ENCODE measurements at places on chromosomes 12 and 14.

DNA sequence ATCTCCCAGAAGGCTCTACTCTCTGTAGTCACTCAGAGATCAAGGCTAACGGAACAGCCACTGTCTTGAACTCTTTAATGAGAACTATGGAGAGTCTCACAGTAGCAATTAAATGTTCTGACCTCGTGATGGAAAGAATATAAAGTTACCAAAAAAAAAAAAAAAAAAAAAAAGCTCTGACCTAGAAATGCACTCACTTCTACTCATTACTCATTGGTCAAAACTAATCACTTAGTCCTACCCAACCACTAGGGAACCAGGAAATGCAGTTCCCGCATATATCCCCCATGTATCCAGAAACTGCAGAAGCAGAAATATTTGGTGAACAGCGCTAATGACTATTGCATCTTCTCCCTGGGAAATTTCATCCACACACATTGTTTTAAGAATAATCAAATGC is 29.5 kb upstream of the C12orf76 start:
- no peak for DNase-seq

GRCh38 chr14:90661866-90662265 is 154.4 kb downstream of the TTC7B start:
- DNase-seq: no peak

DNA sequence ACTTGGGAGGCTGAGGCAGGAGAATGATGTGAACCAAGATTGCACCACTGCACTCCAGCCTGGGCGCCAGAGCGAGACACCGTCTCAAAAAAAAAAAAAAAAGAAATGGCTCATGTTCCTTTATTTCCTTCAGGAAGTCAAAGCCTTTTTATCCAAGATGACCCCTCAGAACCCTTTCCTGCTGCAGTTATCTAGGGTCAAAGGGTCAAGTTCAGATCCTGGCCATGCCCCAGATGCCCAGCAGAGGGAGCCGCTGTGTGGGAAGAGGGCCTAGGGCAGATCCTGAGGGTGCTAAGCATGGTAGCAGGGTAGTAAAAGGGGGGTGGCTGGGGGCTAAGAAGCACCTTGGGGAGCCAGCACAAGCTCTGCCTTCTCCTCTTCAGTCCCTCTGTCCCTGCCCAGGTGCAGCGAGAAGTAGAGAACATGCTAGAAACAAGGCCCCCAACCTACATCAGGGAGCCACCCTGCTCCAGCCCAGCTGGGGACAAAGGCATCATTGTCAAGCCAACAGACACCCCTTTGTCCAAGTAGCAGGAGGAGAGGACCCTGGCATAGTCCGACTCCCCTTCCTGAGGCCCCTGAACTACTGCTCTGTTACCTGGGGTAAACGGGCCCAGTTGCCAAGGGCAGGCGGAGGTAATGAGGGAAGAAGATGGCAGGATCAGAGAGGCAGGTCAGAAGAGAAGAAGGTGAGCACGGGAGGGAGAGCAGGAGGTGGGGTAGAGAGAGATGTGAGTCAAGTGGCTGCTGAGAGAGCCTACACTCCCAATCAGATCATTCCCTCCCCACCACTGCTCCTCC is 6.5 kb downstream of the NFE2 start:
- DNase-seq: peak; percentile 90

GRCh38 chr14:81550001-81550637 is 16.5 kb upstream of the SEL1L start:
- DNase-seq: no peak

DNA sequence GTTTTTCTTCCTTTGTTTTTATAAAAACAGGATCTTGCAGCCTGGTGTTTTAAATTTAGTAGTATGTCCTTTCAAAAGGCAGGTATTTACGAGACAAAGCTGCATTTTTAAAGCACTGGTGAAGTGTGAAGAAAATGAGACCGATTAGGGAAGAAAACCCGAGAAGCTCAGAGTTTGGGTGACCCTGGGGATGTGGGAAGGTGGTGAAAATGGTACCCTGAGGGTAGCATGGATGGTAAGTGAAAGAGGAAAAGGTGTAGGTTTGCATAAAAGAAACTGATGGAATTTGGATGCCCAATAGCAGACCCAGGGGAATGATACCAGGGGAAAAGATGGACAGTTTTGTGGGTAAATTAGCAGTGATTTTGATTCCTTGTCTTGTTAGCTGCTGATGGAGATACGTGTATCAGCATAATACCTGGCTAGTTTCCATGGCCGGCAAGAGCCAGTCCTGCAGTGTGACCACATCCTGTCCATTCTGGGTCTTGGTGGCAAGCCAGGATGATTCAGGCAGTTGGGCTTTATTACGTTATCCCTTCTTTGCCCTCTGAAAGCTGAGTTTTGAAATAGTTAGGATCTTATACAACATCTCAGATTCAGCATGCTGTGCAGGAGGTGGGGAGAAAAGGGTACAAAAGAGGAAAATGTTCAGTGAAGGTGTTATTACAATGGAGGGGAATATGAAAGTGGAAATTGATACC is 8.9 kb downstream of the BICD1 start:
- DNase-seq: peak; percentile 34

- no peak for DNase-seq
Measured at GRCh38 chr12:70549340-70550179, 87.7 kb downstream of the PTPRB start.

GRCh38 chr12:14264778-14265177 is 100.7 kb upstream of the ATF7IP start:
- peak; percentile 88 for DNase-seq

DNA sequence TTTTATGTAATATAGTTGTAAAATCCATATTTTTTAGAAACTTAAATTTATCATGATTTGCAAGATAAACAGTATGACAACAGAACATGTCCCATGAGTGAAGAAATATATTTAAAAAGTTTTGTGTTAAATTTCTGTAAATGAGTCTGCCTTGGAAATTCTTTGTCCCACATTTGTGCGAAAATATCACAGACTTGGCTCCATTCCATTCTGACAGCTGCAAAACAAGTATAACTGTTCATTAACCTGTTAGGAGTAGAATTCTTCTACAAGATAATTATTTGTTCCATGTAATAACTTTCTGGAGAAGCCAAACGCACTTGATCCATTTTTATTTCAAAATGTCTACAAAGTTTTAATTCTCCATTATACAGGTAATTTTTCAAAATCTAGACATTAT is 37.9 kb downstream of the MDM1 start:
- no peak for DNase-seq

- DNase-seq: no peak
Measured at GRCh38 chr12:102920271-102920670, 3.2 kb upstream of the PAH start.

GRCh38 chr12:120668868-120669840 is 17.8 kb upstream of the MLEC start:
- no peak for DNase-seq

DNA sequence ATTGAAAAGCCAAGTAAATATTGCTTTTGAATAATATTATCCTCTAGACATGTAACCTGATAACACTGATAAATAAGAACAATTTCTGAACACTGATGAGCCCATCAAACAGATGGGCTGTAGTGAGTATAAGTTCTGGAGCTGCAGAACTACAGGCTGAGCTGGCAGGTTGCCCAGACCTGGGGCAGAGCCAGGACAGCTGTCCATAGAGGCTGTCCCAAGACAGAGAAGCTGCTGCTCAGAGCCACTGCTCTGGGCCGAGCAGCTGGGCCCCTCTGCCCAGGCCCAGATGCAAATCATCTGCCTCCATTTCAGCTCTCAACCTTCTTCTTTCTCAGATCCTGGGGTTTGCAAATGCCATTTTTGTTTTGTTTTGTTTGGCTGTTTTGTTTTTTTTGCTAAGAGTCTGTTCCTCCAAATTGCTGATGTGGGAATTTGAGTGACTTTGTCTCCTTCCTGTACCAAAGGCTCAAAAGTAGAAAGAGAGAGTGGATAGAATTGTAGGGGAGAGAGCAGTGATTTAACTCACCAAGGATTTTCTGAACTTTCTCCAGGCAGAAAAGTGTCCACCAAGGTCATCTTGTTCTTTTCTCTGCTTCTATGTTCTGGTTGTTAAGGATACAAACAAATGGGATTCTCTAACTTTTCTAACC is 4.0 kb upstream of the TESPA1 start:
- no peak for DNase-seq

GRCh38 chr12:25501549-25501948 is 51.5 kb downstream of the LMNTD1 start:
- no peak for DNase-seq

- DNase-seq: peak; percentile 46
Measured at GRCh38 chr14:97021001-97021400, 223.8 kb downstream of the VRK1 start.

GRCh38 chr14:89616852-89617341 is 199.9 kb upstream of the FOXN3 start:
- DNase-seq: no peak

DNA sequence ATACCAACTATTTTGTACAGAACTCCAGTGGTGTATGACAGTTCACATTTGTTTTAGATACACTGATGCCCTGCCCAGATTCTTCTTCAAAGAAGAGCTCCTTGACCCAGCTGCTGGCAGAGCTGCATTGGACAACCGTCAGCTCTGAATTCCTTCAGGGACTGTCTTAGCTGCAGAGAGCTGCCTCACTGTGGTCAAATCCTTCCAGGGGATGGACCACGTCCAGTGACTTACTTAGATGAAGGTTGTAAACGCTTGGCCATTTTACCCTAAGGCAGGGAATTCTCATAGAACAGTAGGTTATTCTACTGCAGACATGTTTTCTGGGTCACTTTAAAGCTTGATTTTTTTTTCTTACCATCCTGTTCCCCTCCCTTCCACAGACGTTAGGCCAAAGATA is 905.0 kb upstream of the ATXN7L3B start:
- no peak for DNase-seq

DNA sequence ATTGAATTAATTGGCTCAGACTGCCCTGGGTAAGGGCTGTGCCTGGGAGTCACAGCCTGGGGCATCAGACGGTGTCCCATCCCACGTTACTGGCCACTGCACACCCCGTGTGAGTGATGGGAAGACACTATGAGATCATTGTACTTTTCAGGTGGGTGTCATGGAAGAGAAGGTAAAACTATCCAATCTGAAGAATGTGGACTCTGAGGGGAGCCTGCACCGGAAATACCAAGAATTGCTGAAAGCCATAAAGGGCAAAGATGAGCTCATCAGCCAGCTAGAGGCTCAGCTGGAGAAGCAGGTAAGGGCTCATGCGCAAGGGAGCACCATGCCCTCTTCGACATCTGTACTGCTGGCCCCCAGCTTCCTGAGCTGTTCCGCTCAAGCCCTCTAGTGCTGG is 24.0 kb downstream of the PLEKHH1 start:
- DNase-seq: no peak

DNA sequence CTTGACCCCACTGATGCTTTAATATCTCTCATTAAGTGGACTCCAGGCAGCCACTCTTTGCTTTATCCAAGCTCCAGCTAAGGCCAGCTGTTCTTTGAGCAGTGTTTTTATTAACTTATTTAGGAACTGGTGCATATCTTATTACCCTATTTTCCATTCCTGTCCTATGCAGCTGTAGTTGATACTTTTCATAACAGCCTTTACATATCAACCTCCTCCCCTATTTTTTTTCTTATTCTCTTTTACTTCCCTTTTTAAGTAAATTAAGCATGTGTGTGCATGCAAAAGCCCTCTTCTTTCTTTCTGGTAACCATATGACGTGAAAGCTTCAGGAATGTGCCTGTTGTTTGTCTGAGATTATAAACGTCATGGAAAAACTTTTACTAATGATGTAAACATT is 121.2 kb downstream of the PTPRQ start:
- DNase-seq: no peak

GRCh38 chr12:89236748-89237383 is 115.4 kb downstream of the DUSP6 start:
- no peak for DNase-seq

DNA sequence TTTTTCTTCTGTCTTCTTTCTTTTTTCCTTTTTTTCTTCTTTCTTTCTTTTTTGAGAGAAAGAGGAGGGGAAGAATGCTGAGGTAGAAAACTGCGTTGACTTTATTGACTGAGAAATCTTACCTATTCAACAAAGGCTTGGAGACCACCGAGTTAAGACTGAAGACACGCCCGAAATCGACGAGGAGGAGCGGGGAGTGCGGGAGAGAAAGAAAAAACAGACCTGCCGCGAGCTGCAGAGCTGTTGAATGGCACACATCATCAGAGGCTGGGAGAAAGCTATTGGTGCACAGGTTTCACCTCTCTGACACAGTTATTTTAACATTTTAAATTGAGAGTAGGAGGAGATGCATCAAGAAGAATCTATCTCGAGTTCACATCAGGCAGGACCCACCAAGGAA is 5.1 kb downstream of the ASCL1 start:
- DNase-seq: no peak

DNA sequence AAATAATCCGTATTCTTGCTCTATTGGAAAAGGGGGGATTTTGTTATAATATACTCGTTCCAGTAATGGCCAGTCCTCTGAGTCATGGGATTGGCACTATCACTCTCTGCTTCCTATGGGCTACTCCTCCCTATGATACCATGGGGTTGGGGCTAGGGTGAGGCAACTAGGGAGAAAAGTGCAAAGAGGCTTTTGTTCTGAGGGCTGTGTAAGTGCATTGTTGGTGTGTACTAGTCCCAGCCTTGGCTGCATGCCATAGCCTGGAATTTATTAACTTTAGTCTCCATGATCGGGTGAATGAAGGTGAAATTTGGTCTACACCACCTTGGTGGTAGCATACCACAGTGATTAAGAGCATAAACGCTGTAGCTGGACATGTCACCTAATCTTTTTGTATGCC is 247.6 kb downstream of the RPAP3 start:
- no peak for DNase-seq

GRCh38 chr12:69686731-69687130 is 12.4 kb downstream of the BEST3 start:
- DNase-seq: no peak

DNA sequence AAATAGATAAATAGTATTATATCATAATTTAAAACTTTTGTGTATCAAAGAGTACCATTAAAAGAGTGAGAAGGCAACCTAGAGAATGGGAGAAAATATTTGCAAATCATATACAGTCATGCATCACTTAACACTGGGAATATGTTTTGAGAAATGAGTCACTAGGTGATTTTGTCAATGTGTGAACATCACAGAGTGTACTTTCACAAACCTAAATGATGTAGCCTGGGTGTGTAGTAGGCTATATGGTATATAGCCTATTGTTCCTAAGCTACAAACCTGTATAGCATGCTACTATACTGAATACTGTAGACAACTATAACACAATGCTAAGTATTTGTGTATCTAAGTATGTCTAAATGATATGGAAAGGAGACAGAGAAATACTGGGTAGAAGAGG is 48.0 kb upstream of the ARID2 start:
- DNase-seq: no peak

- DNase-seq: peak; percentile 19
Measured at GRCh38 chr14:105087308-105087962, 22.2 kb upstream of the GPR132 start.
